Astrocyte of the spinal cord (primary cell): ENCODE measurements at places on chromosomes 6 and 20.

DNA sequence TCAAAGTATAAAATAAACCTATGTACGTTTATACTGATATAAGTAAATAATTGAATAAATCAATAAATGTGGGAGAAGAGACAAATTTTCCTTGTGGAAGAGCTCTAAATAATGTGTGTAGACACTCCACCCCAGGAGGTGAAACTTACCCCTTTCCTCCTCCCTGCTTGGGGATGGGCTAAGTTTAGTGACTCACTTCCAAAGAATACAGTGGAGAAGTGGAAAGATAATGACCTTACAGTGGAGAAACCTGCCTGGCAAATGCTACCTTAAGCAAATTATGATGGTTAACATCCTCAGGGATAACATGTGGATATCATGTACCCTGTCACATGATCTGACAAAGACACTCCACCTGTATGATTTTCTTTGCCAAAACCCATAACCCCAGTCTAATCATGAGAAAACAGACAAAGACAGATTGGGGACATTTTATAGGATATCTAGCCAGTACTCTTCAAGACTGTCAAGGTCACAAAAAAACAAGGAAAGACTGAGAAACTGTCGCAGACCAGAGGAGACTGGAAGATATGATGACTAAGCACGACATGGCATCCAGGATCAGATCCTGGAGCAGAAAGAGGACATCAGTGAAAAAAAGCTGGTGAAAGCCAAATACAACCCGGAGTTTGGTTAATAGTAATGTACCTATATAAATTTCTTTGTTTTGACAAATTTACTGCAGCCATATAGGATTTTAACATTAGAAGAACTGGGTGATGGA, 195.5 kb upstream of the PRDM1 start:
- DNase-seq: no peak

- DNase-seq: no peak
Observed at GRCh38 chr6:160791981-160792418, 90.0 kb downstream of the PLG start.

DNA sequence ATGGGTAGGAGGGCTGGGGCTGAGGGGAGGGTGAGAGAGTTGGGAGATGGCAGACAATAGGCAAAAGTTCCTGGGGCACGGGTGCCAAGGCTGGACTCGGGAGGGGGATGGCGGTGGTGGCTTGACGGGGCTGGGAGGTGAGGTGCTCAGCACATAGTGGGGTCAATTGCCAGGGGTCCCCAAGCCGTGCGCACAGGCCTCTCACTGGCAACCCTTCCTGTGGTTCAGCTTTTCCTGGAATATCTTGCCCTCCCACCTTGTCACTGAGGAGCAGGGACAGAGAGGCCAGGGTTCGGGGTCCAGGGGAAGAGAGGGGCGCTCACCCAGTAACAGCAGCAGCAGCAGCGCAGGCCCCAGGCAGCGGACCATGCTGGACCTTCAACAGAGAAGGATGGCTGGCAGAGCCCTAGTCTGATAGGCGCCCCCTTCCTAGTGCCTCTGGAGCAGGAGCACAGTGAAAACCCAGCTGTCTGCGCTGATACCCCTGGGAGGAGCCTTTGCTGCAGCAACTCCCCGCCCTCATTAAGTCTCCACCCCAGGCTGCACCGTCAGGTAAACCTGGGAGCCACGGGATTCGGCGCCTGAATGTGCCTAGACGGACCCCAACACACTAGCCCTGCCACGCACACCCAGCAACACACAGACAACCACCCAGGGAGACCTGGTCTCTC, at the start of gene GFRA4:
Gene GFRA4, minus strand, starts transcription at position 369 of the 671 bp plus-strand sequence. Its CDS starts 0 bp downstream, at position 369.
- no peak for DNase-seq

DNA sequence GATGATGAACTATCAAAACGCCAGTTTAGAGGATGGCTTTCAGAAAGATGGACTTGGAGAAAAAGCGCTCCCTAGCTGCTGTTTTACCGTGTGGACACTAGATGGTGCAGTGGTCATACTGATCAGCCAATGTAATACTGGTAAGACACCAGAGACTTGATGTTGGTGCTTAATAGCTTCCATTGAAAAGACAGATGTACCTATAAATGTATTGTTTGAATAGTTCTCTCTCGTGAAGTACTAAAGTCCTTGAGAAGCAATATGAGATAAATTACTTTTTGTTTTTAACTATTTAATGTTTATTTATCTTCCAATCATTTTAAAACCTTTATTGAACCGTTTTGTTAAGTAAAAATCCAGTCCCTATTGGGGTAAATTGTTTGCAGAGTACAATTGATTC, 63.9 kb upstream of the FUCA2 start:
- peak; percentile 86 for DNase-seq

DNA sequence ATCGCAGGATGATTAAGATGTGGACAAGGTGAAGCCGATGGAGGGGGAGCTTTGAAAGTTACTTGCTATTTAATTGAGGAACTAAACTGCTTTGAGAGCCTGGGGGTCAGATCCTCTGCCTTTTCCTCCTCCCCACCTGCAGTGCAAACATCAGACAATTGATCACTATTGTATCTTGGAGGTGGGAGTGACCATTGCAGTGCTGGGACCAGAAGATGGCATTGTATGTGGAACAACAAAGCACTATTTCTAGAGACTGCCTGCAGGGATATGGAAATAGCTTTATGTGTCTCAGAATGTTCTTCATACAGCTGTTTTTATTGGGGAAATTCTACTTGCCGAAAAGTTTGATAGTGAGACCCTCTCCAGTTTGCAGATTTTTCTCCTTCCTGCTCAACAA, 4.2 kb downstream of the MOG start:
- no peak for DNase-seq

GRCh38 chr6:14727494-14728395, 518.1 kb upstream of the JARID2 start:
- DNase-seq: no peak

DNA sequence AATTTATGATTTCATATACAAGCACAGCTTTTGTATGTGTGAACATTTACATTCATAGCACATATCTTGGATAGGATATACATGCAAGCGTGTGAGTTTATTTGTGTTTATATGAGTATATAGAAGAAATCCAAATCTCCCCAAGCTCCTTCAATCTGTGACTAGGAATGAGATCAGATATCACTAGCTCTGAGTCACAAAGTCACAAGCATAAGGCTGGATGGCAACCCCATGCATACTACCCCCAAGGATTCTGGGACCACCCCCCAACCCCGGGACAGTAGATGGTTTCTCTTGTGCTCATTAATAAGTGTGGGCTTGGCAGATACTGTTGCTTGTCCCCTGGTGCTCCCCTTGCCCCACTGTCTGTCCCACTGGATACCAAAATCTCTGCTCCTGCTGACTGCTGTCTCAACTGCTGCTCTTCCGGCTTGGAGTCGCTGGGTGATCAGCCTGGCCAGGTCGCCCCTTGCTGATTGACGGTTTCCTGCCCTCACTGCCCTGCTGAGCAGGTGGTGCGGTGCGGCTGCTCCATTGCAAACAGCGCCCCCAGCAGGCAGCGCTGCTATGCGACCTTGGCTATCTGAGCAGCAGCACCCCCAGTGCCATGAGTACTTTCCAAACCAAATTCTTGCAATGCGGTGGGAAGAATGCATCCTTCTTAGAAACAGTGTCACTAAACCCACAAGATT, 279.4 kb downstream of the CD83 start:
- DNase-seq: peak; percentile 3

DNA sequence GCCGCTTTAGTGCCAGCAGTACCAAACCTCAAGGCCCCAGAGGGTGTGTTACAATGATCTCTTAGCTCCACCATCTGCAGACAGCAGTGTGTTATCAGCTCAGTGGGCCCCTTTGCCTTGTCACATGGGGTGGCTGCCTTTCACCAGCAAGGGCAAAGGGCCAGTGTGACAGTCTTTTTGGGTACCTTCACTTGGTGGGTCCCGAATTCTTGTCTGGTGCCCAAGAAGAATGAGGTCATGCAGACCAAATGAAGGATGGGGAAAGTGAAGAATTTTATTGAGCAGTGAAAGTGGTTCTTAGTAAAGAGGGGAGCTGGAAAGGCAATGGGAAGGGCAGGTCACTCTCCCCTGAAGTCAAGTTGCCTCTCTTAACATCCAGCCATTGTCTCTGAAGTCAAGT, 2.9 kb upstream of the SMIM28 start:
- no peak for DNase-seq
